Stromal cell of bone marrow (primary cell): ENCODE measurements at places on chromosomes 3 and 15.

DNA sequence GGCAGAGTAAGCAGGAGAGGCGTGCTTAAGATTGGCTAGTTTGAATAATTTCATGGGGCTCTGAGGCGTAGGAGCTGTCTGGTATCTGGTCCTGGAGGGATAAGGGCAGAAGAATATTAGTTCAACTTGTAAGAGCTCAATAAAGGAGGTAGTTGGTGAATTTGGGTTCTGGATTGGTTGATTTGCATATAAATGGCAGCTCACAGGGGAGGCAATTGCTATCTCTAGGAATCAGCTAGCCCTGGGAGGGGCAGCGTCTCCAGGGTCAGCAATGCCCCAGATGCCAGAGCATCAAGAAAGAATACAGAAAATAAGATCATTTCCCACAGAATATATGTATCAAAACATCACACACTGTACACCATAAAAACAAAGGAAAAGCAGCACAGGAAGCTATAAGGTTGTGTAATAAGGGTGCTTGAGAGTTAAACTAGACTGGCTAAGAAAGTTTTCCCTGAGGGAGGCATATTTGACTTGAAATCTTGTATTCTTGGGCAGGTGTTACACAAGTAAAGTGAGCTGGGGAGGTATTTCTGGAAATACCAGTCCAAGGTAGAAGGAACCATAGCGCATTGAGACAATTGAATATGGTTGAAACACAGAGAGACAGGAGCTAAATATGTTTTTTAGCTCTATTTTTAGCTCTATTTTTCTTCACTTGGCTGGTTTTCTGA, 6.1 kb downstream of the MOBP start:
- DNase-seq: no peak

GRCh38 chr3:145175626-145176025, 985.4 kb downstream of the PLOD2 start:
- DNase-seq: no peak

DNA sequence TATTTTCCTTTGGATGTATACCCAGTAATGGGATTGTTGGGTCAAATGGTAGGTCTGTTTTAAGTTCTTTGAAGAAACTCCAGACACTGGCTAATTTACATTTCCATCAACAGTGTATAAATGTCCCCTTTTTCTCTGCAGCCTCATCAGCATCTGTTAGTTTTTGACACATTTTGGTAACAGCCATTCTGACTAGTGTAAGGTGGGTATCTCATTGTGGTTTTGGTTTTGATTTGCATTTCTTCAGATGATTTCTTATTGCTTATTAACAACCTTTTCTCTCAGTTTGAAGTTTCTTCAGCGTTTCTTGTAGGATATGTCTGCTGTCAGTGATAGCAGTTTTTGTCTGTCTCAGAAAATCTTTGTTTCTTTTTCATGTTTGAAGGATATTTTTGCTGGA, 15.4 kb downstream of the GALK2 start:
- DNase-seq: no peak

DNA sequence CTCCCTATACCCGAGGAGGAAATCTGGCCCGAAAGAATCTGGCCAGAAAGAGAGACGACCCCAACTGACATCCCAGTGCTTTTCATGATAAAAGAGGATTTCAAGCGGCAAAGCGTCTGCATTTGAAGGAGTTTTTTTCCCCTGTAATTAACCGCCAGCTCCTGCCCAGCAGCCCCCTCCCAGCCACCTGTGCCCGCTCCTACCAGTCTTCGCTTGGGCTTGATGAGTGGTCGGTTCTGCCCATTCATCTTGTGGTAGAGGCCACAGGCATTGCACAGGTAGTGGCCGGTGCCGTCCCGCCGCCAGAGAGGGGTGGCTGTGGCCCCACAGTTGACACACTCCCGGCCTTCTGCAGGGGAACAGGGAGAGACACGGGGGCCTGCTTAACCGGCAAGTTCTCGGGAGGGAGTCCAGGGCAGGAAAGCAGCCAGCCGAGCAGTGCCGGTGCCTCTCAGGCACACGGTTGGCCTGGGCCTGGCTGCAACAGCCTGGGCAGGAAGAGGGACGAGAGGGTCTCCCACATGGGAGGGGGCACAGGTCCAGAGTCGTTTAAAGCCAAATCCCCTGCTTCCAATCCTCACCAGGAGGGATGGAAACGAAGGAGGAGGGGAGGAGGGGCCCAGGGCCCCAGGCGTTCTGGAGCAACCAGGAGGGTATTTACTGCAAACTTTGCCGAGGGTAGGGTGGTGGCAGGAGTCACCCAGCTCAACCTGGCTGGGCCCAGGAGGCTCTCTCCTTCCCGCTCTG, 9.2 kb downstream of the GATA2 start:
- no peak for DNase-seq

- no peak for DNase-seq
These were observed 83.4 kb downstream of the DCLK3 start for GRCh38 chr3:36680952-36681351.

- DNase-seq: no peak
These were observed 91.2 kb downstream of the EDEM1 start for GRCh38 chr3:5278666-5279065.

GRCh38 chr15:39887832-39888231, 32.2 kb downstream of the GPR176 start:
- DNase-seq: no peak

DNA sequence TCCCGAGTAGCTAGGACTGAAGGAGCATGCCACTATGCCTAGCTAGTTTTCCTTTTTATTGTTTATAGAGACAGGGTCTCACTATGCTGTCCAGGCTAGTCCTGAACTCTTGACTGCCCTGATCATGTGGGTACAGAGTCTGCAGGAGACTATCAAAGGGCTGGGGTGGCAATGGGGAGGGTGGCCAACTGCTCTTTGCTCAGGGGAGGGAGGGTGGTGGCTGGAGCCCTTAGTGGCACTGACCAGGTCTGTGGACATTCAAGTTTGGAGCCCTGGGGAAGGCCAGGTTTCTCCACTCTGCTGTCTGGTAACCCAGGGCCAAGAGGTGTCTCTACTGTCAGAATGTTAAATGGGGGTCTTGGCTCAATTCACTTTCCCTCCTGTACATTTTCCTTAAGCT, 122.0 kb downstream of the SEC22A start:
- DNase-seq: no peak

DNA sequence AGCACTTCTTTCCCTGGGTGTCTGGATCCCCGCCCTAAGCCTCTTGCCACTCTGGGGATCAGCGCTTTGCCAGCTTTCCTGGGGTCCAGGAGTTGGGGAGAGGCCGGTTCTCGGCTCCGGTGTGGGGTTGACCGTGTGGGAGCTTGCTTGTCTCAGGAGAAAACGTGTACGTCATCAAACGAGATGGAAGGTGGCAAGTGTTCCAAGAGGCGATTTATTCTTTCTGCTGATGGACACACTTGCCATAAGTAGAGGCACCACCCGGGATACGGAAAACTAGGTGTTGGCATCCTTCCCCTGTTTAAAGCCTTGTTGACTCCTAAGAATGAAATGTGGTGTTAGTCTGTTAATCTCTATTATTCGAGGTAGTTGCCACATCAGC, 295 bp downstream of the ZWILCH start:
- DNase-seq: no peak

- no peak for DNase-seq
These were observed 1.8 kb downstream of the SETD2 start for GRCh38 chr3:47161983-47162696.

GRCh38 chr3:131277836-131278497, 103.6 kb upstream of the NUDT16 start:
- no peak for DNase-seq

DNA sequence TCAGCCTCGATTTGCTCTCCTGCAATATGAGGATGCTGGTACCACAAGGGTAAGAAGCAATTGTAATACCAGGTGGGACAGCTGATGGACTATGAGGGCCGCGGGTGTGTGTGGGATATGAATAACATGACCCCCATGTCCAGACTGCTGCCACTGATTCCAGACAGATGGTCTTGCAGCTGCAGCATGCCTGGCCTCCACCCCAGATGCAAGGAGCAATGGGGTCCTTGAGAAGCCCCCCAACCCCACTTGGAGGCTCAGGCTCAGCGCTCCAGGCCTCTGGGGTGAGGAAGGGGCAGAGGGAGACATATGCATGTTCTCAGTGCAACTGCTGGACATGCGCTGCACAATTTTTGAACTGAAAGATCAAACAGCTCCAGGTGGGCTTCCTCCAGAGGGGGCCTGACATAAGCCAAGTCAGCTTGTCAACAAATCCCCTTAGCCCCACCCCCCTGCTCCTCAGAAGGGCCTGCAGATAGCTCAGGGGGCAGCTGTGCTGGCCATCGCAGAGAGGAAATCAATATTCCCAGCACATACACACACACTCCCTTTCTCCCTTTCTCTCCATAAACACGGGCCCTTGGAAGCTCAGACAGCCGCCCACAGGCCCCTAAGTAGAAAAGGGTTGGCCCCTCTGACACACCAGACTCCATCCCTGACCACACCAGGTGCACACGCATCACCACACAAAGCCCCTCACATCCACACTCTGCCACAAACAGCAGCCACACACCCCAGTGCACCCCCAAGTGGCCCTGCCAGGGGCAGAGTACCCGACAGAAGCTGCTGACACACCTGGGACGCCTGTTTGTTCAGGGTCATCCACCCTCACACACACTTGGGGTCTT, 107.0 kb downstream of the IQSEC1 start:
- DNase-seq: no peak

- DNase-seq: no peak
These were observed 396 bp downstream of the INO80 start for GRCh38 chr15:41115652-41116115.

- DNase-seq: no peak
These were observed 107.8 kb upstream of the CNTN3 start for GRCh38 chr3:74722211-74722610.

GRCh38 chr3:157407769-157408168, 28.9 kb upstream of the PTX3 start:
- no peak for DNase-seq

DNA sequence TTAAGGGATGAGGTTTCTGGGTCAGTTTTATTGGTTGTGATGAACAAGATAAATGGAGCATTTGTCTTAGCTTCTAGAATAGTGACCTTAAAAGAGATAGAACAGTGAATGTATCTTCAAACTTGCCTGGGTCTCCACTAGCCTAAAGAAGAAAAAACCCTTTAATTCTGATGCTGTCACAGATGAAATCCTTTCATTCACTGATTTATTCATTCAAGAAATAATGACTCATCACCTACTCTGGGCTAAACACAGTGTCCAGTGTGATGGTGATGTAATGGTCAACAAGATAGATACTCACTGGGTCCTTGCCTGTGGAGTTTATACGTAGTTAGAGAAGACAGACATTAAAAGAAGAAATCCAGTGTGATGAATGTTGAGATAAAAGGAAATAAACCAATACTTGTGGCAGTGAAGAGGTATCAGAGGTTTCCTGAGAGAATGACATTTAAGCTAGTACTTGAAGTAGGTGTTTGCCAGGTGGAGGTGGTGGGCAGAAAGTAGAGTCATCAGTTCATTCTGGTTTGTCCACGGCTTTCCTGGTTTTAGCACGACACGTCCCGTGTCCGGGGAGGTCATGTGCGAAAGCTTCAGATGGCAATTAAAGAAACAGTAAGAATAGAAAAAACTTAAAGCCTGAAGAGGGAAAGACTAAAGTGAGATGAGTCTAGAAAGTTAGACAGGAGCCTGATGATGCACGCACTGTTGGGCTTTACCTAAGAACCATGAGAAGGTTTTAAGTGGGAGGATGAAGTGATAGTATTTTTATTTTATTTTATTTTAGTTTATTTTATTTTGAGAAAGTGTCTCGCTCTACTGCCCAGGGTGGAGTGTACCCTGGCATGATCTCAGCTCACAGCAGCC, 18.5 kb downstream of the PAK2 start:
- DNase-seq: peak; percentile 61

- peak; percentile 32 for DNase-seq
These were observed 294.8 kb downstream of the PLCL2 start for GRCh38 chr3:17179381-17180205.

GRCh38 chr3:33402936-33403335, 37.3 kb downstream of the UBP1 start:
- no peak for DNase-seq

- DNase-seq: no peak
These were observed 1284.7 kb downstream of the ROBO1 start for GRCh38 chr3:78483090-78483489.

- DNase-seq: peak; percentile 25
These were observed 30.2 kb downstream of the ZBTB11 start for GRCh38 chr3:101646726-101647125.

DNA sequence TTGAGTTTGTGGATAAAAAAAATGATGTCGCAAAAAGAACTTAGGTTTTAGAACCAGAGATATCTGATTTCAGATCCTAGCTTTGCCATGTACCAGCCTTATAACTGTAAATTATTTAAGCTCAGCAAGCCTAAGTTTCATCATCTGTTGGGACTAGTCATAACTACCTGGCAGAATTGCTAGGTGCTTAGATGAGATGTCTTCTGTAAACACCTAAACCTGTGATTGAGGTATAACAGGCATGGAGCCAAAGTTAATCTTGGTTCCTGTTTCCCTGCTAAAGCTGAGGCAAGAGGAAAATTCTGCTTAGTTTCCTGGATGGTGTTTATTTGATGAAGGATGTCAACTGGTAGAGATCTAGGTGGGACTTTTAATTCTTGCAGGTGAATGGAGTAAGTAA, 331.3 kb upstream of the RBMS3 start:
- no peak for DNase-seq

DNA sequence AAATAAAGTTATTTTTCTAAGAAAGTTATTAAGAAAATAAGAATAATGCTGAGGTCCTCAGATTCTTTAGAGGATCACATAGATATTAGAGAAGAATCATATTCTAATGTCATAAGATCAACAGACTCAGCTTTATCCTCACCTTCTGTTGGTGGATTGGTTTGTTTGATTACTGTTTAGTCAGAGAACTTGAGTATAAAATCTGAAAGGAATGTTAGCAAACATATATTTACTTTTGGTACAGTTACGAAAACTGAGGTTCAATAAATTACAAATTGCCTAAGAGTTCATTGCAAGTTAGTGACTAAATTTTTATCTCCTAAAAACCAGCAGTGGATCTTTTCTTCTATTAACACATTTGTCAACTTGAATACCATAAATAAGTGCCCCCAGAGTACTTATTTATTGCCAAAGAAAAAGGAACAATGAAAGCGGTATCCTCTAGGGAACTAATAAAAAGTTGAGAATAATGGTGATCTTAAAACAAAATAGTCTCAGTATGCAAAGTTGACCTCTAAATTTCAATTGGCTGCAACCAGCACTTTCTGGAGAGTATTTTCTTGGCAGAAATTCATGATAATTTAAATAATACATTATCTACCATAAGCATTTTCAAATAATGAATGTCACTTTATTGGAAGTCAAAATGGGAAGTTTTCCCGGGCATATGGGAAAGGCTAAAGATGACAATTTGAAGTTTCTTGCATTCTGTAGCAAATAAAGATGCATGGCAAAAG, 296.8 kb downstream of the OTOL1 start:
- no peak for DNase-seq

GRCh38 chr3:121467085-121467484, 78.7 kb downstream of the POLQ start:
- no peak for DNase-seq

GRCh38 chr3:31541089-31541488, 8.4 kb downstream of the STT3B start:
- DNase-seq: no peak
